Hematopoietic multipotent progenitor cell treated with erythropoietin and hydrocortisone succinate and interleukin-3 and kit ligand, for 6 days (in vitro differentiated cells): ENCODE measurements at places on chromosomes 3 and 15.
A peak's percentile ranks its signal among the peaks of the same experiment; 100 is the strongest.

DNA sequence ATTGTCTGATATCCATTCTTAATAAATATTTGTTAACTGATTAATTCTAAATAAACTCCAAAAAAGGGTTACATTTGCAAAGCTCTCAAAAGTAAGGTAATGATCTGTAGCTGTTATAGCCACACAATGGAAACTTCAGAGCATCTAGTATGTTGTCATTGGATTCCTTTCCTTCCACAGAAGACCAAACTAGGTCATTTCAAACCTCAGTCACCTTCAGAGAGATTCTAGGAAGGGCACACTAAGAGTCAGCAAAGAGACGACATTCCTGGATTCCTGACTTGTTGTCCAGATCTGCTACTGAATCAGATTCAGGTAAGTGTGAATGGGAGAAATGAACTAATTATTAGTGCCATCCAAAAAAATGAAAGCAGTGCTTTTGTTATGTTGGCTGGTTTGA is 3.0 kb upstream of the COL8A1 start:
- no peak for DNase-seq

GRCh38 chr3:8738639-8739038 is 5.0 kb downstream of the CAV3 start:
- DNase-seq = no peak

- DNase-seq = no peak
Measured at GRCh38 chr3:107988460-107989175, 102.2 kb downstream of the CD47 start.

- DNase-seq = no peak
Measured at GRCh38 chr3:21237638-21238037, 513.4 kb downstream of the ZNF385D start.

DNA sequence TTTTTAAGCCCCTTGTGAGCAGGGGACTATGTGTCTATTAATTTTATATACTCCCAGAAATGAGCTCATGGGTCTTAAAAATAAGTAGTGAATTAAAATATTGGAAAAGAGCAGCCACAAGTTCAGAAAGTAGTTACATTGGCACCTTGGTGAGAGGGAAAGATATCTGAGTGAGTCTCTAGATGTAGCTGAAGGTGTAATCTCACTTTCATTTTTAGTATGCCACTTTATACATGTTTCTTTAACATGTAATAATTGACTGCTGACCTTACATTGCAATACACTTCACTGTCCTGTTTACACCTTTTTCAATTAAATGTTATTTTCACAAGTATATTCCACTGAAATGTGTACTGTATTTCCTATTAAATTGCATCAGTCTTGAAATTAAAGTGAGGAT is 12.1 kb upstream of the PAK6 start:
- DNase-seq = no peak

DNA sequence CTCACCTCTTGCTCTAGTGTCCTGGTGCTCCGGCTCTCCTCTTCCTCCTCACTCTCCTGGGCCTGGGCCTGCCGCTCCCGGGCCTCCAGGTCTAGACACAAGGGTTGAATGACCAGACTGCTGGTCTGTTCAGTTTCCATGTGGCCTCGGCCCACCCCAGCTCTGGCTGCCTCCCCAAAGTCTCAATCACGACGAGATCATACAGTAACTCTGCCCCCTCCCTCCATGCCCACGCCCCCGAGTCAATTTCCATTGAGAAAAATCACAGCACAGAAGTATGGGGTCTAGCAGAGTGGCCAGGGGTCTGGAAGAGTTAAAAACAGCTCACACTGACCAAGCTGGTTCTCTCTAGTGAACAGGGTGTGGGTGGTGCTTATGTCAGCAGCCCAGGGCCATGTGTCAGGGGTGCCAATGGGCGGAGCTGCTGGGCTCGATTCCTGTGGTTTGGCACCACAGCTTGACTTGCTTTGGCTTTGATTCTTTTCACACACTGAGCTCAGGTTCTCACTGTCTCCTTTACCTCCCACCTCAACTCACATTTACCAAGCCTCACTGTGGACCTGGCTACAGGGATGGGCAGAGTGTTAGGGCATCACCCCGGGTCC is 6.9 kb downstream of the C15orf62 start:
- DNase-seq = peak; percentile 84

DNA sequence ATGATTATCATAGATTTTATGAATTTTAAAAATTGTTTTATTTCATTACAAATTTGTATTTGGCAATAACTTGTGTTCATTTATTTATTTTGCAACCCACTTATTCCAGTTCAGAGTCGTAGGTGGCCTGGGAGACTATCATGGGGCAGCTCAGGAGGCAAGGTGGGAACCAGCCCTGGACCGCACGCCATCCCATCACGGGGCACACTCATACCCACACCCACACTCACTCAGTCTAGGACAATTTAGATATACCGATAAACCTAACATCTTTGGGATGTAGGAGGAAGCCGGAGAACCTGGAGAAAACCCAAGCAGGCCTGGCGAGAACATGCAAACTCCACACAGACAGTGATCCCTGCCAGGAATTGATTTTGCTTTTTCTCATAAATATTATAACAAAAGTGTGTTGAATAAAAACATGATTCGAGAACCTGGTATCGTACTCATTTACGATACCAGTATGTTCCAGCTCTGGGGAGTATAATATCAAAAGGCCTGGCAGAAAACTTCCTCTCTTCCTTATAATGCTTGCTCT is 205.3 kb downstream of the NFKBIZ start:
- no peak for DNase-seq

DNA sequence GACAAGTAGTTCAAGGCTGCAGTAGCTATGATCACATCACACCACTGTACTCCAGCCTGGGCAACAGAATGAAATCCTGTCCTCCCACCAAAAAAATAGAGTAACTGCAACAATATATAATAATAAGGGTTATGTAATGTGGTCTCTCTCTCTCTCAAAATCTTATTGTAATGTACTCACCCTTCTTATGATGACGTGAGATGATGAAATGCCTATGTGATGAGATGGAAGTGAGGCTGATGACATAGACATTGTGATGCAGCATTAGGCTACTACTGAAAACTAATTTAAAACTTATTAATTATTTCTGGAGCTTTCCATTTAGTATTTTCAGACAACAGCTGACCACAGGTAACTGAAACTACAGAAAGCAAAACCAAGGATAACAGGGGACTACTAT is 27.4 kb downstream of the TASOR start:
- no peak for DNase-seq

DNA sequence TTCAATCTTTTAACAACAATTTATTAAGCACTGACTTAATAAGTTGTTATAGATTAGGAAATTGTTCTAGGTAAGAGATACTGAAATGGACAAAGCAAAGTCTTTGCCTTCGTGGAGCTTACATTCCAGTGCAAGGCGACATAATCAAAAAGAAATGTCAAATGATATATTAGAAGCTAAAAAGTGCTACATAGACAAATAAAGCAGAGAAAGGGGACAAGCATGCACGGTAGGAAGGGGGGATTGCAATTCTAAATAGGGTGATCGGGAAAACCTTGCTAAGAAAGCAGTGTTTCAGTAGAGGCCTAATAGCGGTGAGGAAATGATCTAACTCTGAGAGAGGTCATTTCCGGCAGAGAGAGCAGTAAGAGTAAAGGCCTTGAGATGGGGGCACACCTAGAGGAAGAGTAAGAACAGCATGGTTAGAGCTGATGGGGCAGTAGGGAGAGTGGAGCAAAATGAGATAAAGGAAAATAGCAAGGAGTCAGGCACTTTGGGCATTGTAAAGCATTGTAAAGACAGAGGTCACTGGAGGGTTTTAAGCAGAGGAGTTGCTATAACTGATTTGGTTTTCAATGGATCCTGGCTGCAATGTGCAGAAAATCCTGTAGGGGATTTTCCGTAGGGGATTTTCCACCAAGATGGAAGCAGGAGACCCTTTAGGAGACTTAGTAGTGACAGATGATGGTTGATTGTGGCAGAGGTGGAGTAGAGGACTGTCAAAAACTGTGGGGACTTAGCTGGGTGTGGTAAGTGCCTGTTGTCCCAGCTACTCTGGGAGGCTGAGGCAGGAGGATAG is 71.7 kb upstream of the CFAP20DC start:
- no peak for DNase-seq

DNA sequence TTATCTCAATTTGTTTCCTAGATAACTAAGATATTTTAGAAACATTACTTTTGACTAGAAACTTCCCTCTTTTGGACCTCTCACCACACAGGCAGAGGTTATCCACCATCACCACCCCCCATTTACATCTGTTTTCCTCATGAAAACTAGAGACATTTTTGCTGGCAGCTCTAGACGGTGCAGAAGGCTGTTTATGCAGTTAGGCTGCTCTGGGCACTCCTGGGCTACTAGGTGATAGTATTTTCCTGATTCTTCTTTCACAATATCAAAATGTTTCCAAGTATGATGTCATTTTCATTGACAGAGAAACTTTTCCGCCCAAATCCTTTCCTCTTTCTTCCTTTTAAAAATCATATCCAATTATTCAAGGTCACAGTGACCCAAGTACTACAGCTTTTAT is 67.1 kb downstream of the PLOD2 start:
- no peak for DNase-seq

DNA sequence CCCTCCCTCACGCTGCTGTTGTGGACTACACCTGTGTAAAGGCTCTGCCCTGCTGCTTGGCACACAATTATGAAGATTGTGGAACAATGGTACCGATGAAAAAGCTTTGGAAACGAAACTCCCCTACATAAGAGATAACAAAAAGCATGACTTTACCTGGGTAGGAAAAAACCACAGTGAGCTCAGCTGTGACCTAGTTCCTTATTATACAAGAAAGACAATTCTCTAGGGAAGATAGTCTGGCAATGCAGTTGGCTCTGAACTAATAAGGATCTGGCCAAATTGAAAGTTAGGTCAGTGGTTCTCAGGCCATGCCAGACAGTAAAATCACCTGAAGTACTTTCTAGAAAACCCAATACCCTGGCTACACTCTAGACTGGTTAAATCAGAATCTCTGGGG is 16.1 kb downstream of the CLEC3B start:
- no peak for DNase-seq

DNA sequence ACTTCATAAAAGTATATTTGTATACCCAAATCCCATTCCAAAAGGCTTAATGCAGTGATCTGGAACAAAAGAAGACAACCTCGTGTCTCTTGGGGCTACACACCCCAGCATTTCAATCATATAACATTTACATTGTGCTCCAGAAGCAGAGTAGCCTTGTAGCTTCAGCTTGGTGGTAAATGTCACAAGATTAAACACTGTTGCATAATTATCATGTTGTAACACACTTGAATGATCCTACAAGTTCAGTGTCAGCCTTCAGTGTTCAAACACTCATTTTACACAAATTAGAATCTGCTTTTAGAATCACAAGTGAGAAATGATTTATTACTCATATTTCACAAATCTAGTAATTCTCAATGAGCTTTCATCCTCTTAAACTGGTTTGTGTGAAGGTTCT is 122.6 kb downstream of the CNTN3 start:
- DNase-seq = no peak

- no peak for DNase-seq
Measured at GRCh38 chr3:52393959-52394670, 50.8 kb downstream of the SEMA3G start.

- DNase-seq = no peak
Measured at GRCh38 chr3:60755094-60755493, 496.2 kb downstream of the FHIT start.

- DNase-seq = no peak
Measured at GRCh38 chr3:242602-243355, 46.2 kb downstream of the CHL1 start.

GRCh38 chr15:71599418-71600151 is 210.8 kb upstream of the NR2E3 start:
- DNase-seq = no peak

- no peak for DNase-seq
Measured at GRCh38 chr15:67760901-67761300, 64.4 kb upstream of the SKOR1 start.

DNA sequence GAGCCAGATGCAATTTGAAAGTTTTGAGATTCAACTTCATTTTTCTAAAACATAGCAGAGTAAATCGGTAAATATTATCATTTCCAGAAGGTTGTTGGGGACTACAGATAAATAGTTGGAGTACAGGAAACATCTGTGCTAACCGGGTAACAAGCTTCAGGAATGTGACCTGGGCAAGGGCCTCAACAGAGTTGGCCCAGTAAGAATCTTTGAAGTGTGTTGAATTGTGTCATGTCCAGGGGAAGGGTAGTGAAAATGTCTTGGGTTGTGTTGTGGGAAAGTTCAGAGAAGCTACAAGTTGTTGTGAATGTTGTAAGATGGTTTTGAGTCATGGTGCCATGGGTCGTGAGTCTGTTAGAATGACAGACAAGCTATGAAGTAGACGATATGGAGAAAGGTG is 35.7 kb downstream of the SQOR start:
- no peak for DNase-seq

DNA sequence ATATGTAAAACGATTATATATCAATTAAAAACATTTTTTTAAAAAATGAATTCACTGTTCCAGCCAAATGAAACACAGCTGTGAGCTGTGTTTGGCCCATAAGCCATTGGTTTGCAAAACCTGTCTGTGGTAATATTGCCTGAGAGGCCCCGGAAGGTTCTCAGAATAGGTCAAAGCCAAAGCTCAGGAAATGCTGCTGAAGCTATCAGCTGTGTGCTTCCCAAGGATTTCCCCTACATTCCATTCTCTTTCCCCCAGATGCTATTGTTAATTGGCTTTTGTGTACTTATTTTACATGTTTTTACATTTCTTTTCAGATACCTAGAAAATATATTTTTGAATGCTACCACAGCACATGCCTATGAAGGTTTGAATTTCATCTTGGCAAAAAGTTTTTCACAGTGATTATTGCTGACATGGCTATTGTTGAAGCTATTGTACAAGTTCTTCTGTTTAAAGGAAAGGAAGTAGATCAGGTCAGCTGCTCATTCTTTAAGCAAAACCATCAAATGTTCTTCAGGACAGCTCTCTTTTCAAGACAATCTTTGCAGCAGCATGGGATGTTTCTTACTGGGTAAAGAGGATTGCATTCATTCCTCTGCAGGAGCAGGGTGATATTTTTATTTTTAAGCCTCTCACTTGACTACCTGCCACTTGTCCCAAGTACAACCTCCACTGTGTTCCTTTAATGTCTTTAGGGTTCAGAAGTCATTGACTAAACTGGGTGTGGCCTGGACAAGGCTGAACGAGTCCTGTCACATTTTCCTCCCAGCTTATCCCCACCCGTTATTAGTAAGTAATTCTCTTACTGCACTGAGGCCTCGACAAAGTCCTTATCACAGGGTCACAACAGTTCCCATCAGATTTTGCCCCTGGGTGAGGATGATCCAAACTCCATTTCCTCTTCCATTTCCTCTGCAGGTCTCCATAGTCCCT is 26.3 kb upstream of the BNC1 start:
- DNase-seq = no peak

DNA sequence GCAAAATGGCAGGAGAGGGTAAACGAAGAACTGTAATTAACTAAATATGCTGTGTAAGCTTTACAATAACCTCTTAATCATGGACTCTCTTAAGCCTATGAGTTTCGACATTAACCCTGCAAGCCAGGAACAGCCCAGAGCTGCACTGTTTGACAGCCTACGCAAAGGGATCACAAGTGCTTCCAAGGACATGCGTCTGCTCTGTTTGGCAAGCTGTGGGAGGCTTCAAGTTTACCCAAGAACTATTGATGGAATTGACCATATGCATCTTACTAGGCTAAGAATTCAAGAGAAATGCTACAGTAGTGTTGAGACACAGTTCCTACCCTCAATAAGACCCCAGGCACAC is 66.0 kb downstream of the PDZRN3 start:
- no peak for DNase-seq

- DNase-seq = no peak
Measured at GRCh38 chr15:89426500-89426899, 69.9 kb downstream of the RHCG start.
